Activated CD8-positive, alpha-beta memory T cell treated with anti-CD3 and anti-CD28 coated beads for 24 hours (primary cell): ENCODE measurements at places on chromosomes 16 and 17.

DNA sequence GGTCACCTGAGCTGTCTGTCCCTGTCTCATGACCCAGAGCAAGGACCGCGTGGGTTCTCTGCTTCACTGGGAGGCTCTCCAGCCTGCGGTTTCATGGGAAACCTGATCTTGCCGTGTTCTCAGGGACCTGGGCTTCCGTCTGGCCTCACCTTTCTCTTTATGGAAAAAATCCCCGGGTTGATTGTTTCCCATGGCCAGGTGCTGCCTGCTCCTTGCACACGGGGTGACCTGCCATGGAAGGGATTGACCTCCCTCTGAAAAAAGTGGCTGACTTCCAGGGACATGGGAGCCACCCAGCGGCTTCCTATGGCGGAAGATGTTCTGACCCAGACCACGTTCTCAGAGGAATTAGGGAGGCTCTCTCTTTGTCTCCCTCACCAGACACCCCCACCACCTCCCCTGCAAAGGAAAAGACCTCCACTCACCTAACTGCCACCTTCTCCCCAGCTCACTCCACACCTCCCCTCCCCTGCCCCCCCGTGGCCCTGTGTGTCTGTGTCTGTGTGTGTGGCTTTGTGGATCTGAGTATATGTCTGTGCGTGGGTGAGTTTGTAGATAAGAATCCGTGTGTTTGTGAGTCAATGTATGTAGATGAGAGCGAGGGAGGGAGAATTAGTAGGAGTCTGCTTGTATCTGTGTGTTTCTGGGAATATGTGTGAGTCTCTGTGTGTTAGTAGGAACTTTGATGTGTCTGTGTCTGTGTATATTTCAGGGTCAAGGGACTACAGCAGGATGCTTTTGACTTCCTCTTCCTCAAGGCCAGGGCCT is 154.6 kb downstream of the NTN1 start:
- no peak for DNase-seq

DNA sequence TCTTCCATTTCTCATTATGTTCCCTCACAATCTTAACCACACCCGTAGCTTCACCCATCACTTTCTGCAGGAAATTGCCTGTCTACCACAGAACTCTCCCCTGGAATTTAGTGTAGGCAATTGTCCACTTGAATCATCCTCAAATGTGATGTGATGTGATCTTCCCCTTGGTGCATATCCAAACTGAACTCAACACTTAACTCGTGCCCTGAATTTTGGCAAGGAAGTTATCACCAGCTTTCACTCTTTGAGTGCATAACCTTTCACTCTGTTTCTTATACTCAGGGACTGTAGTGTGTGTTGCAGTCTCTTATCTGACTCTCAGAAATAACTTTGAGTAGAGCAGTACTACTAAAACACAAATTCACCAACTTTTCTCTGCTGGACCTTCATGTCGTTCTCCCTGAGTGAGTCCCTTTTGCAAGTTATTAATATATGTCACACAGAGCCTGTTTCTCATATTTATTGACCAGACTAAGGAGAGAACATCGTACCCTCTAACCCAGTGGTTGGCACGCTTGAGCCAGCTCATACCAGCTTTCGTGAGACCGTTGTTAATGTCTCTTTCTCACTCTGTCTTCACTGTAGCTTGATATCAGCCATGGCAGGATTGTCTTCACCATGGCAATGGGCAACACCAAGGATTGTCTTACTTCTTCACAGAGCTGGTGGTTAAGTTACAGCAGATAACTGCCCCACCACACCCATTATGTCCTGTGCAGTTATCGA is 558.9 kb upstream of the HSBP1 start:
- DNase-seq, result no peak

GRCh38 chr17:69950701-69951418 is 124.2 kb upstream of the KCNJ16 start:
- no peak for DNase-seq

DNA sequence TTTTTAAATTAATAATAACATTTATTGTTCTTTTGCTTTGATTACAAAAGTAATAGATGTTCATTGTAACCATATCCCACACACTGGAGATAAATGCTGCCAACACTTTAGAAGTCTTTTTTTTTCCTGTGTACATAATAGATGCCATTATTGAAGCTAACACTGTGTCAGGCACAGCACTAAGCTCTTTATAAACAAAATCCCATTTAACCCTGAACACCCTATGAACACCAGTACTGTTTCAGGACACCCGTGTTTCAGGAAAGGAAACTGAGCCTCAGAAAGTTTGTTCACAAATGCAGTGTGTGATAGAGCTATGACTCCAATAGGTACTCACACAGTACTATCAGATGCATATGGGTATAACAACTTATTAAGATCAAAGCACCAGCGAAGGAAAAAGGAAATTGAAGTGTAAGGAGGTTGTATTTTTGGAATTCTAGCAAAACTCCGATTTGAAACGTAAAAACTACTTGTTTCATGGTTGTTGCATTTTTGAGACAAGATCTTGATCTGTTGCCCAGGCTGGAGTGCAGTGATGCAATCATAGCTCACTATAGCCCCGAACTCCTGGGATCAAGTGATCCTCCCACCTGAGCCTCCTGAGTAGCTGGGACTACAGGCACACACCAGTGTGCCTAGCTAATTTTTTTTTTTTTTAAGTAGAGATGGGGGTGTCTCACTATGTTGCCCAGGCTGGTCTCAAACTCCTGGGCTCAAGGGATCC is 2.0 kb upstream of the KIFC3 start:
- DNase-seq, result no peak

GRCh38 chr16:87140211-87141200 is 176.7 kb downstream of the C16orf95 start:
- no peak for DNase-seq

DNA sequence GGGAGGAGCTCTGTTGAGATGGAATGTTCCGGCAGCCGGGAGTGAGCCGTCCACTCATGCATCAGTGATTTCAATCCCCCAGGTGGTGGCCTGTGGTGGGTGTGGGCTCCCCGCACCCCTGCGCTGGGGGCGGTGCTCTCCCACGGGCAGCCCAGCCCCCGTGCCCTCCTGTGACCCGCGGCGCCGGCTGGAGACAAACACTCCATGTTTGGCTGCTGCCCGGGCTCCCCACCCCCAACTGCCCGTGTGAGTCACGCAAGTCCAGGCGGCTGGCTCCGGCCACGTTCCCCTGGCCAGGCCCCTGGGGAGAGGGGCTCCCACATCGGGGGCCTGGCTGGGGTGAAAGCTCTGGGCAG is 29.4 kb downstream of the CACNA1H start:
- DNase-seq, result no peak

DNA sequence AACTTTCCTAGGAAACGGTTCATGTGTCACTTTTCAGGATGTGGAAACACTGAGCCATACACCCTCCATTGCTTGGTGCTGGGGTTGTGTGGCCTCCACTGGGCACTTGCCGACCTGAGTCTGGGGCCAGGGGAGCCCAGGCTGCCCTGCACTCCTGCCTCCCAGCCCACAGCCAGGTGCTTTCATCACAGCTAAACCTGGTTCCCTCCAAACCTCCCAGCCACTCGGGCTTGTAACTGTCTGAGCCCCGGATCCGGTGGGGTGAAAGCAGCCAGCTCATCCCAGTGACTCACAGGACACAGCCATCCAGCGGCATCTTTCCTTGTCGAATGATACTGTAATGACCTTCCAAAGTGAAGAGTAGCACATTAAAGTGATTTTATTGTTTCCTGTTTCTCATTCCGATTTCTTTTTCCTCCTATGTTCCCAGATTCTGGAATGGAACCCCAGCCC is 19.8 kb downstream of the CARHSP1 start:
- DNase-seq, result peak; percentile 51

GRCh38 chr16:66886321-66886720 is 6.0 kb downstream of the PDP2 start:
- DNase-seq, result no peak

DNA sequence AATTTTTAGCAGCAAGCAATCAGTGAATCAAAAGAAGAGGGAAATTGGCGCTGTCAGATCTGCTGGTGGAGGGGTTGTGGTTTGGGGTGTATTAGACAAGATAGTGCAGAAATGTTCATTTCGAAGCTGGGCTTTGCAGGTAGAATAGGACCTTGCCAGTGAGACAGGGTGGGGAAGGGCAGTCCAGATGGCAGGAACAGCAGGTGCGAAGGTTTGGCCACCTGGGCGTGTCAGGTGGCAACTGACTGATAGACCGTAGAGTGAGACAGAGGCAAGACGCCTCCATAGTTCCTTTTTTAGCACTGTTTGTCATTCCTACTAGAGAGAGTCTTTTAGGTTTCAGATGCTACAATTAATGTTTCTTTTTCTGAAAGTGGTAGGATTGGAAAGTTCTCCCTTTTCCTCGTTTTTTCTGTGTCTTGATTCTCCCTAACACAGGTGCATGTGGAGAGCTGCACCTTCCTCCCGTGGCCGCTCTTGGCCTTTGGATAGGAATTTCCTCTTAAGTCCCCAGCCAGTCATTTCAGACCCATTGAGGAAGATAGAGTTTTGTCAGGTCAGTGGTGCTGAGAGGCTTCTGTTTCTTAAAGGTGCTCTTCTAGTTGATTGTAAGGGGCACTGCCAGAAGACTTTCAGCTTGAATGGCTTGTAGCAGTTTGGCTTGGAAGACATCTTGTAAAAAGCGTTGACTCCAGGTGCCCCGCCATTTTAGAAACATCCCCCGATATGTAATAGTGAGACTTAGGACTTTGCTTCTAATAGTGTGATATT is 315.6 kb downstream of the SNX29 start:
- DNase-seq, result no peak

- DNase-seq, result peak; percentile 89
These were observed 2.4 kb upstream of the ENPP7 start for GRCh38 chr17:79728169-79728907.

GRCh38 chr17:47229535-47230443 is 20.6 kb downstream of the MYL4 start:
- peak; percentile 81 for DNase-seq

- DNase-seq, result peak; percentile 86
These were observed at the start of gene ABR for GRCh38 chr17:1179818-1180742. Gene ABR (minus strand): TSS chr17:1179981. CDS start chr17:1179727, 254 bp downstream.

DNA sequence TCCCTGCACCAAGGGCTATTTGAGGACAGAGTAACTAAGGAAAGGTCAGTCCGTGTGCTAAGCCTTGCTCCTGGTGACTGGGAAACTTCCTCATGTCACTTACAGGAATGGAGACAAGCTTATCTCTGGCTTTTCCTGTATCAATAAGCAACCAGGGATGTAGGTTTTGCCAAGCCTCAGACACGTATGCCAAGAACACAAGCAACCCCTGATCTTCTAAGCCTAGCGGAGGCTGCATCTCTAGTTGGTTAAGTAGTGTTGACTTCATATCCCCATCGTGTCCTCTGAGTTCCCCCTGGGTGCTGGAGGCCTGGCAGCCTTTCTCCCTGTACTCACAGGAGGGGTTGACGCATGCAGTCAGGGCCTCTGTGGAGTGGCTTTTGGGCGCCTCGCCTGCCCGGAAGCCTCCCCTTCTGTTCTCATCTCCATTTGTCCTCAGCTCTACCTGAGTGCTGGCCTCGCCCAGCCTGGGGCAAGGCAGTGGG is 1.4 kb upstream of the C1QTNF1 start:
- no peak for DNase-seq

GRCh38 chr16:72189865-72190371 is 18.0 kb upstream of the PMFBP1 start:
- no peak for DNase-seq

DNA sequence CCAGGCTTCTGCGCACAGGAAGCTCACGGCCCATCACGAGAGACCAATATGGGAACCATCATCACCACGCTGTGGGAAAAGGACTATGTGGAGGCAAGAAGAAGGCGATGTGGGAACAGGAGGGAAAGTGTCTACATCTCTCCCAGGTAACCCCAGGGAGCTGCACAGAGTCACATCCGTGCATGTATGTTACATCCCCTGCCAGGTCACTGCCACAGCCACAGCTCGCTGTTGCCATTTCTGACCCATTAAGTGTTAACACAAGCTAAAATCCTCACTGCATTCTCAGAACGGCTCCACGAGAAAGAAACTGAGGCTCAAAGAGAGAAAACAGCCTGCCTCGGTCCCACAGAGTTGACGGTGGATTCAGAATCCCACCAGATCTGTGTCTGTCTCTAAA is 319.1 kb downstream of the FOXL1 start:
- DNase-seq, result no peak

- peak; percentile 32 for DNase-seq
These were observed 10.1 kb downstream of the WFIKKN2 start for GRCh38 chr17:50845240-50846147.

DNA sequence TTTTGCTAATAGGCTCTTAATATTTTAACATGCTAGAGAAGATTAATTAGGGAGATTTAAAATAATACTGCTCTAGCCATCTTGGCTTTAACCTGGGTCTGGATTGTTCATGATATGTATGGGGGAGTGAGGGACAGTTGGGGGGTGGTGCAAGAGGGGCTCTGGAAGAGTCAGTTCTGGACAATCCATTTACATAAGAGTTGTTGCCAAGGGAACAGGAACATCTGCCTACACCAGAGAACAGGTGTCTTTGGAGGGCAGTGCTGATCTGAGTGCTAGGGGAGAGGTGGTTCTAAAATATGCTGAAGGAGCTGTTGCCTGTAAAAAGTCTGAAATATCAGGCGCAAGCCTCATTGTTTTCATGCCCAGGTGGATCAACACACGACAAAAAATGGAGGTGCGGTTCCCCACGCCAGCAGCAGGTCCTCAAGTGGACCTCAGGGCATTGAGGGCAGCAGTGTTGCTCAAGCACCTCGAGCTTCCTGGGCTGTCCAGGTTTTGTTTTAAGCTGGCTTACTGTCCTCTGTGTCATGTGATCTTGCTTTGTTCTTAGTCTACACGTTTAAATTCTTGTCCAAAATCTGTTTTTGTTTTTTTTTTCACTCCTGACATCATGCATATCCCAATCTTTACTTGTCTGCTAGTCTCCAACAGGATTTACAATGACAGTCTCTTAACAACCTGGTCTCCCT is 25.4 kb upstream of the WSB1 start:
- no peak for DNase-seq

GRCh38 chr16:11977376-11978041 is 975 bp downstream of the SNX29 start:
- no peak for DNase-seq

GRCh38 chr17:75664099-75664549 is 2.8 kb downstream of the RECQL5 start:
- no peak for DNase-seq

- DNase-seq, result no peak
These were observed 36.3 kb downstream of the IST1 start for GRCh38 chr16:71931599-71931998.

- no peak for DNase-seq
These were observed 143.8 kb upstream of the FOXF1 start for GRCh38 chr16:86366481-86366880.

DNA sequence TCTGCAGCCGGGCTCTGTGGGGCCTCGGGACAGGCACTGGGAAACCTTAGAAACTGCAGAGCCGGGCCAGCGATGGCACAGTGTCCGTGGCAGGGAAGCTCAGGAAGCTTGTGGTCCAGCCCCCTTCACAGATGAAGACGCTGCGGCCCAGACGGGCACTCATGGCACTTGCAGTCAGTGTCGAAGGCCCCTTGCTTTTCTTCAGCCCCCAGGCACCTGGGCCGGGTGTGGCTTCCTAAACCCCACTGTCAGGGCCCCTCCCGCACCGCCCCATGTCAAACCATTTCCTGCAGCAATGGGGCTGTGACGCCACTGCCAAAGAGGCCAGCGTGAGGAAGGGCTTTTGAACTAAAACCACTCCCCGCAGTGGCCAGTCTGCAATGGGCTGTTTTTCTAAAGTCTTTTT is 164.0 kb downstream of the LAT start:
- peak; percentile 79 for DNase-seq

GRCh38 chr17:740240-741017 is 8.0 kb downstream of the TLCD3A start:
- no peak for DNase-seq

GRCh38 chr17:49120166-49120565 is 12.4 kb upstream of the B4GALNT2 start:
- no peak for DNase-seq
